Endothelial cell of umbilical vein (primary cell): ENCODE measurements at places on chromosomes 1 and 21. TPM values are rescaled to one million over a fixed set of nuclear protein-coding genes. Genes with fewer than 3 reads are reported as not detected.

ETV3L gene
- polyA plus RNA-seq: not detected in 2 replicates

DNA sequence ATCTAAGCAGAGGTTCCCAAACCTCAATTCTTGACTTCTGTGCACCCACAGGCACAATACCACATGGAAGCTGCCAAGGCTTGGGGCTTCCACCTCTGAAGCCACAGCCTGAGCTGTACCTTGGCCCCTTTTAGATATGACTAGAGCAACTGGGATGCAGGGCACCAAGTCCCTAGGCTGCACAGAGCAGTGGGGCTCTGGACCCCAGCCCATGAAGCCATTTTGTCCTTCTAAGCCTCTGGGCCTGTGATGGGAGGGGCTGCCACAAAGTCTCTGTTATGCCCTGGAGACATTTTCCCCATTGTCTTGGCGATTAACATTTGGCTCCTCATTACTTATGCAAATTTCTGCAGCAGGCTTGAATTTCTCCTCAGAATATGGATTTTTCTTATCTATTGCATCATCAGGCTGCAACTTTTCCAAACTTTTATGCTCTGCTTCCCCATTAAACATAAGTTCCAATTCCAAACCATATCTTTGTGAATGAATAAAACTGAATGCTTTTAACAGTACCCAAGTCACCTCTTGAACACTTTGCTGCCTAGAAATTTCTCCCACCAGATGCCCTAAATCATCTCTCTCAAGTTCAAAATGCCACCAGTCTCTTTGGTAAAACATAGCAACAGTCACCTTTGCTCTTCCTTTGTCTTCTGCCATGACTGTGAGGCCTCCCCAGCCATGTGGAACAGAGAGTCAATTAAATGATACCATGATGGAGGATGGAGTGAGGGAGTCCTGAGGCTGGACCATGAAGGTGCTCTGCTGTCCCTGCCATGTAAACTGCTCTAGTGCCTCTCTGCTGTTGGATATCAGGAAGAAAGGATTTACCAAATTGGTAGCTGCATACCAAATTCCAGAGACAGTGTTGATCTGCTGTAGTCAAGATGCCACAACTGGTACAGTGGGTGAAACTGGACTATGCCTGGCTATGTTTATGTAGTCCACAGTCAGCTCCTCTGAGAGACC lies 37.6 kb downstream of the RUNX3 start:
- no peak for DNase-seq

GRCh38 chr1:197666769-197667285 lies 108.5 kb downstream of the DENND1B start:
- no peak for DNase-seq

DNA sequence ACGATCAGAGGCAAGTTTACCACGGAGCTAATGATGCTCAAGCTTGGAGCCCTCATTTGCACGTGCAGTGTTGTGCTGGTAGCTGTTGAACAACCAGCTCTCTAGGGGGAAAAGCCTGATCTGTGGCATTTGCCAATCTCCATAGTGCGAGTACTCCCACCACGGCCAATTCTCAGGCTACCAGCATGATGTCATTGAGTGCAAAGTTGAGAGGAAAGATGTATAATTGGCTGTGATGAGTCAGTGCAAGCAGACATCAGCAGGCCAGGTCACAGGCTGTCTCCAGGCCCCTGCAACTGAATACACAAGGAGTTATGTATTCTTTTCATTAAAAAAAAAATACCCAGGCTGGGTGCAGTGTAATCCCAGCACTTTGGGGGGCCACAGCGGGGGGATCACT lies 233.1 kb upstream of the VAMP3 start:
- peak; percentile 36 for DNase-seq

TPTE gene
- not detected in 2 replicates for polyA plus RNA-seq

TMEM53 gene
- 16.5 and 24.7 TPM in 2 replicates for polyA plus RNA-seq

SFN gene
- polyA plus RNA-seq: 0.08 and 0.14 TPM in 2 replicates

DNA sequence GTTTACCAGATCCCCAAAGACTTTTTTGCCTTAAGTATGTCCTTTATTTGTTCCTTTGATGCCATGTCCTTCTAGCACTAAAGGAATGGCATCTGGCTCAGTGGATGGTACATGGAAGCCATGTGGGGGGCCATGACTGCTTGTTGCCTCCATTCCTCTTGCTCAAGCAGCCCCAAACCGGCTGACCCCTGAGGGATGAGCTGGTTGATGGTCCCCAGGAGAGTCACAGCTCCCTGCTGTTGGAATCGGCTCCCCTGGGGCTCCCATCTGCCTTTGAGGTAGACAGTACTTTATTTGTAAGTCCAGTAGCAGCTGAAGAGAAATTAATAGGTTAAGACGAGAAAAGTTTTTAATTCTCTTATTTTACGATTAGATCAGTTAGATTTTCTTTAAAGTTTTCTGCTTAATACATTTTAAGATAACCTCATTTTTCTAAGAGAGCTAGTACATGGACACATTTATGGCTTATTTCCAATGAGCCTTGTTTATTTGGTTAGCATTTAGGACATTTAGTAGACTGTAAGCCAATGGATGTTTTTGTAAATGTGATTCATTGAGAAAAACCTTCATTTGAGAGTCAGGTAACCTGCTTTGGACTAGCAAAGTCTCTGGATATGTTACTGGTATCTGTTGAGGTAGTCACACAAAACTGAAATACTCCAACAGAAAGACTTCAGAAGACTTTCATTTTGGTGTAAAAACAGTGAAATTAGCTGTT lies 88.2 kb downstream of the CAMTA1 start:
- no peak for DNase-seq

CELA2B gene
- not detected in 2 replicates for polyA plus RNA-seq

NTMT2 gene
- polyA plus RNA-seq: not detected in 2 replicates

DNA sequence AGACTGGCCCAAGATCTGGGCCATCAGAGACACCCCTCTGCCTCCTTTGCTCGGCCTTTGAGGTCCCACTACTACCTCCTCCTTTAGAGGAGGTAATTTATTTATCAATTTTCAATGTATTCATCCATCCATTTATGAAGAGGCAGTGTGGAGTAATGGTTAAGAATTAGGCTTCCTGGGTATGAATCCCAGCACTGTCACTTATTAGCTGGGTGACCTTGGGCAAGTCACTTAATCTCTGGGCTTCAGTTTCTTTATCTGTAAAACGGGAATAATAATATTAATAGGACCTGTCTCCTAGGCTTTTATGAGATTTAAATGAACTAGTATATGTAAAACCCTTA lies 1.7 kb downstream of the NR0B2 start:
- no peak for DNase-seq

- DNase-seq: no peak
Observed at GRCh38 chr1:116259663-116260062, 113.4 kb upstream of the ATP1A1 start.

DNA sequence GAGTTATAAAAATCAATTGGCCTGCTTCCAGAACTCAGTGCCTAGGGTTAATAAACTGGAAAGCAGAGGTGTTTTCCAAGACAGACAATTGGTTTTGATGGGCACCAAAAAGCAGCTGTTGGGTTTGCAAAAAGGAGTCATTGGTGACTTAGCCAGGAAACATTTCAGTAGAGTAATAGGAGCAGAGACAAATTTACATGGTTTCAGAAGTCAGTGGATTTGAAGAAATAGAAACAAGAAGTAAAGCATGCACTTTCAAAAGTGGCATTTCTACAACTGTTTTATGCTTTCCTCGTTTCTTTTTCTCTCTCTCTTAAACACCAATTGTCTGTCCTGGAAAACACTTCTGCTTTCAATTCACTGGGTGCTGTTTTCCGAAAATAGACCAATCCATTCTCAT lies 87.8 kb downstream of the GLUL start:
- no peak for DNase-seq

CASZ1 gene
- 1.5 and 1.9 TPM in 2 replicates for polyA plus RNA-seq

ACTN2 gene
- polyA plus RNA-seq: 0.22 and 0.33 TPM in 2 replicates

DNA sequence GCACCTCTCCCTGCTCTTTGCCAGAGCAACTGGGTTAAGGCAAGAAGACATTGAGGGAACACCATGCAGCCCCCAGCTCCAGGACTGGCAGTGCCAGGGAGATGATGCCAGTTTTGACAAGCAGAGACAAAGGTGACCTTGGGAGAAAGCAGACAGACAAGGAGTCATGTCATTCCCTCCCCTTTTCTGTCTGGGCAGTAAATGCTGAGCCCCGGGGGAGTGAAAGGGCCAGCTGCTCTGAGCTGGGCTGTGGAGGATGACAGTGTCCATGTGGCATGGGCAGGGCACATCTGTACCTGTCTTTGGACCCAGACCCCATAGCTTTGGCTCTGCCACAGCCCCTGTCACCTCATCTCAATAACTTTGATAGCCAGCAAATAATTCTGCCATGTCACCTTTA lies 24.2 kb downstream of the PLEKHA6 start:
- DNase-seq: no peak

DNA sequence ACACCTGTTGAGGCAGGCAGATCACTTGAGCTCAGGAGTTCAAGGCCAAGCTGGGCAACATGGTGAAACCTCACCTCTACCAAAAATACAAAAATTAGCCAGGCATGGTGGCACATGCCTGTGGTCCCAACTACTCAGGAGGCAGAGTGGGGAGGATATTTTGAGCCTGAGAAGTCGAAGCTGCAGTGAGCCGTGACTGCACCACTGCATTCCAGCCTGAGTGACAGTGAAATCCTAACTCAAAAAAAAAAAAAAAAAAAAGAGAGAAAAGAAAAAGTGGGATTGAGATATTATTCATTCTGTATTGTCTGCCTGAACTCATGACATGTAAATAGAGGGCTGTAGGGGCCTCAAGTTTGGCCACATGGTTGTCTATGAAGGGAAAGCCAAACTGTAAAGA lies 37.3 kb downstream of the WNT2B start:
- no peak for DNase-seq

DNA sequence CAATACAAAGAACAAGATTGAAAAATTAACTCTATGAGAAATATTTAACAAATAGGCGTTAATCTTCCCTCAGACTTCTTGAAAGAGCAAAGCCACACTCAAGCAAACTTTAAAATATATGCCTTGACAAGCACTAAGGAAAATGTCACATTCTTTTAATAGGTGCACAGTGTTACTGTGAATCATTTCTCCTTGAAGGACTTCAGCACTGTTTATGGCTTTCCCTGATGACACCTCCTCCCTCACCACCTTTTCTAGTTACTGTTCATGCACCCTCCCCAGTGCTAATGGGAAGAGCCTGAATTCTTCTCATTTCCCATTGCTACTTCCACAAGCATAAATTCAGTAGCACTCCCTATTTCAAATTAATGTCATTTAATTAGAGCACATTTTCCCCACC lies 299.5 kb upstream of the RRP15 start:
- no peak for DNase-seq

CROCC gene
- 18.2 and 18.3 TPM in 2 replicates for polyA plus RNA-seq
